Islet precursor cell (in vitro differentiated cells): ENCODE measurements at places on chromosomes 6 and 20.

- DNase-seq: no peak
These were observed 59.9 kb upstream of the BHLHE23 start for GRCh38 chr20:63066506-63067265.

DNA sequence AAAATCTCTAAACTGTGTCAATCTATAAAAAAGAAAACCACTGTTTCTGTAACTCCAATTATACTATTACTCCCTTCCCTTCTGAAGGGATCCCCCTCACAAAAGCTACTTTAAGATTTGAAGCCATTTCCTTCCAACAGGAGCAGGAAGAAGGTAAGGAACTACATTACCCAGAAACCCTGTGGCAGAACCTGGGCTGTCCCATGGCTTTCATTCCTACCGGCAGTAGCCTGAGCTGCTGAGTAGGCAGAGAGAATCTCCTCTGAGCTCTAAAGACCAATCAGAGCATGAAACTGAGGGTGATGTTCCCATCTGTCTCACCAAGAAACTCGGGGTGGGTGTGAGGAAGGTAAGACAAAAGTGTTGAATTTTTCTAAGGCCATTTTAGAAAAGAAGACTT is 108.0 kb upstream of the LRFN2 start:
- DNase-seq: no peak

DNA sequence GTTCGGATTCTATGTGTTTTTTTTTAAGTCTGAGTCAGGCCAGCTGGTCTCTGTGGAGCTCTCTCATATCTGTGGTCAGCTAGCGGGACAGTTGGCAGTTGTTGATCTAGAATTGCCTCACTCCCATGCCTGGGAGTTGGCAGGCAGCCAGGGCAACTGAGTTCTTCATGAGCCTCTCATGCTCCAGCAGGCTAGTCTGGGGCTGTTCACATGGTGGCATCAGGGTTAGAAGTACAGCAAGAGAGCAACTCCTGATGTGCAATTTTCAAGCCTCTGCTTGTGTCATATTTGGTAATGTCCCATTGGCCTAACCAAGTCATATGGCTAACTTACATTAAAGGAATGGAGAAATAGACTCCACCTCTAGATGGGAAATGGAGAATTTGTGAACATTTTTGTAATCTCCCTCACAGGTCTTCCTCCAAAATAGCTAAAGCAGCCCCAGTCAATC is 6.7 kb upstream of the IFT52 start:
- no peak for DNase-seq

DNA sequence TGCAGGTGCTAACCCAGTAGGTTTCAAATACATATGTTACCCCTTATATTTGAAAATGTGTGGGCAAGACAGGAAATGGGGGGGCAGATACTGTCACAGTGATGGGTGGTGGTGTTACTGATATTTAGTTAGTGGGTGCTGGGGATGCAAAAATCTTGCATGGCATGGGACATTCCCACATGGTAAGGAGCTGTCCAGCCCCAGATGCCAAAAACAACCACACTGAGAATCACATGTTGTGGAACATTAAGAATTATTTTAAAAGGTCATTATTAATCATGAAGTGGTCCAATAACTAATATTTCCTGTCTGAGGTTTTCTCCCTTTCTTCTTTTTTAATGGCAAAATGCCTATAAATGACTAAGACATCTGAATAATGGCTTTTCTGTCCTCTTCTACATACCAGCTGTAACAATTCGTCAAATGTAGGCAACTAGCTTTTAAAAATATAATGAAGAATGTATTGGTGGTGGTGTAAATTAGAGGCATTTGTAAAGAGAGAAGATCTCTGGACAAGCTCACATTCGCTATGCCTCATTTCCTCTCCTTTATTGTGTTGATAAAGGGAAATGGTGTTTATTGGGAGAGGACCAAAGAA is 57.3 kb upstream of the SLC35B3 start:
- no peak for DNase-seq

- DNase-seq: peak; percentile 90
These were observed 25.3 kb upstream of the SLCO4A1 start for GRCh38 chr20:62616728-62617621.

DNA sequence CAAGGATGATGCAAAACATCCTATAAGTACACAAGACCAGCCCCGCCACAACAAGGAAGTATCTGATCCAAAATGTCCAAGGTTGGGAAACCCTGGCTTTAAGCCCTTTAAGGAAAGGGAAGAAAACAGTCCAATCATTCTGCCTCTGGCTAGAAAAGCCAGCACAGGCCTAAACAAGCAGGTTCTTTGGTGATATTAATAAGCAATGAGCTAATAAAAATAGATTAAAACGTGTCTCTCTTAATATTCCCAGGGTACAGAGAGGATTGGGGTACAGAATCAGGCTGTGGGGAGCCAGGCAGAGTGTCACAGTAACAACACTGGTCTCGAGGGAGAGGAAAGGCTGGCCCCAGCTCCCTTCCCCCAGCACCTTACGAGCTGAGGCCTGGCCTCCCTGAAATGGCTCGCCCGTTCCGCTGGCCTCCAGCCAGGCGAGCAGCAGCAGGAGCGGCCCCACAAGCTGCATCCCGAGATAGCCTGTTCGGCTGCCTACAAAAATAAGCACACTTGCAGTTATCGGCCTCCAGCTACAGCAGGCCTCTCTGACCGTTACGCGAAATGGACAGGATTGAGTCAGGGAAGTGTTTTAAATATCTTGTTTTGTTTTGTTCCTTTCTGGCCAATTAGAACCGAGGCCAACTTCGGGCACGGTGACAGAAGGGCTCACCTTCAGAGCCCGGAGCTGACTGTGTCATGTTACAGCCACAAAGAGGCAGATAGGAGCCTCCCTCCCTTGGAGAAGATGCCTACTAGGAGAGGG is 4.0 kb upstream of the ZMYND8 start:
- peak; percentile 91 for DNase-seq

GRCh38 chr6:93858213-93858612 is 438.9 kb upstream of the EPHA7 start:
- no peak for DNase-seq

GRCh38 chr6:33571637-33572316 is 8.3 kb downstream of the BAK1 start:
- DNase-seq: no peak
